EL (cell line): ENCODE measurements at places on chromosomes 2 and 18.

DNA sequence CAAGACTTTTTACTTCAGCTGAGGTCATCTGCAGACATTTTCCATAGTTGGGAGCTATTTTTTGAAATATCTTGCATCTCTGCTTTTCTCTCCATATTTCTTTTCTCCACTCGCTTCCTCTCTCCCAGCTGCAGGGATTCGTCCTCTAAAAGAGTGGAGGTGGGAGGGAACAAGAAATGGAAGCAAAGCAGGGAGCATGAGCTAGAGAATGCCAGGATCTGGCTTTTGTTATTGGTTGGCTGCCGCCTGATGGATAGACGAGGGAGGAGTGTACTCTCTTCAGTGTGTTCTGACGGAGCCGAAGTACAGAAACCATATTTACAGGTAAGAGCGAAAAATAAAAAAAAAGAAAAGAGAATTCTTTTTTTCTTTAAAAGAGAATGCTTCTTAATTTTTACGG, at the start of gene CSRNP3:
Gene CSRNP3 (plus strand): TSS at position 282 of the 400 bp plus-strand sequence. CDS start 125,368 bp downstream, outside the sequence.
- DNase-seq, result peak; percentile 52

DNA sequence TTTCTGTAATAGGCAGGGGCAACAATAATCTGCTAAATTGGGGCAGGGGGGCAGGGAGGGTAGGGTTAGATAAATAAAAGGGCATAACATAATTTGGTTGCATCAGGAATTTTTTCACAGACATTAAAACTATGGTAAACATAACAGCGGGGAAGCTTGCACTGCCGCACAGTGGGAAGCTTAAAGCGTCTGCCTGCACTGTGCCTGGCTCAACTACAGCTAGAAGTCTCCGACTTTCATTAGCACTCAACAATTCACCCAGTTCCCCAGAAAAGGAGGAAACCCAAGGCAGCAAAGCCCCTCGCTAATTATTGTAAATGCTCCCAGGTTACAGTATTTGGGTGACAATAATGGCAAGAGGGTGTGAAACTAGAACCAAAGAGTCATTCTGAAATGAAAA, 562.9 kb downstream of the ARHGAP15 start:
- DNase-seq, result no peak

- no peak for DNase-seq
Measured at GRCh38 chr2:102361632-102362241, 6.1 kb downstream of the IL18R1 start.

- DNase-seq, result no peak
Measured at GRCh38 chr18:40576507-40577115, 1378.4 kb upstream of the PIK3C3 start.

DNA sequence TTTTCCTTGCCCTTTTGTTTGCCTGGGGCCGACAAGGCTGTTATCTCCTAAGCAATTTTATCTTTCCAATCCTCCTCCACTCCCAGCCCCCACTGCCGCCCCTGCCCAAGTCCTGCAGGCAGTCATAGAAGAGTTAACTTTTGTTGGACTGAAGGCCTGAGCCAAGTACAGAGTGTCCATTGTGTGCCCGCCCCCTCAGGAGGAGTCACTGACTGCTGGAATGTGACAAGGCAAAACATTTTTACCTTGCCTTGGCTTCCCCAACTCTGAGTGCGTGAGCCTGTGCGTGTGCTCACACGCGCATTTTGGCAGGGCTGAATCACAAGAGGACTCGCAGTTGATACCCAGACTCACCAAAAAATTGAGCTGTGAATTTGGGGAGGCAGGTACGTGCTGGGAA, 16.2 kb downstream of the SETBP1 start:
- DNase-seq, result no peak
